Activated T-cell treated with anti-CD3 and anti-CD28 coated beads, Interleukin-2, amount 50 U/mL, for 48 hours (primary cell): ENCODE measurements at places on chromosomes 7 and 10.

- DNase-seq = no peak
These were observed 70.9 kb downstream of the GCC1 start for GRCh38 chr7:127514499-127514898.

- peak; percentile 78 for DNase-seq
These were observed at the start of gene RTKN2 for GRCh38 chr10:62268399-62269114. TSS of gene RTKN2 (minus strand) at chr10:62268844. CDS start at chr10:62268610, 234 bp downstream.

DNA sequence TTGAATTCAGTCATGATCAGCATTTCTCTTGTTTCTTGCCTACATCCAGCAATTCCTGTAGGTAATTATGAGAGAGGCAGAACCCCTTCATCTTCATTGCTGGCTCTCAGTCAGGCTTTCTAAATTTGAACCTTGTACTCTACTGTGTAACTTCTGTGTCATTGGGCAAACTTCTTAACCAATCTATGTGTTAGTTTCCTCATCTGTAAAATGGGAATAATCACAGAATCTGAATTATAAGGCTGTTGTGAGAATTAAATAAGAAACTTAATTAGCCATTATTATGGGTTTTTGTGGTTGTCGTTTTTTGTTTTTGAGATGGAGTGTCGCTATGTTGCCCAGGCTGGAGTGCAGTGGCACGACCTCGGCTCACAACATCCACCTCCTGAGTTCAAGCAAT is 11.5 kb upstream of the GALNT11 start:
- no peak for DNase-seq

GRCh38 chr10:77163670-77164348 is 473.8 kb downstream of the KCNMA1 start:
- DNase-seq = no peak

GRCh38 chr10:93751832-93752231 is 5.9 kb upstream of the LGI1 start:
- no peak for DNase-seq

DNA sequence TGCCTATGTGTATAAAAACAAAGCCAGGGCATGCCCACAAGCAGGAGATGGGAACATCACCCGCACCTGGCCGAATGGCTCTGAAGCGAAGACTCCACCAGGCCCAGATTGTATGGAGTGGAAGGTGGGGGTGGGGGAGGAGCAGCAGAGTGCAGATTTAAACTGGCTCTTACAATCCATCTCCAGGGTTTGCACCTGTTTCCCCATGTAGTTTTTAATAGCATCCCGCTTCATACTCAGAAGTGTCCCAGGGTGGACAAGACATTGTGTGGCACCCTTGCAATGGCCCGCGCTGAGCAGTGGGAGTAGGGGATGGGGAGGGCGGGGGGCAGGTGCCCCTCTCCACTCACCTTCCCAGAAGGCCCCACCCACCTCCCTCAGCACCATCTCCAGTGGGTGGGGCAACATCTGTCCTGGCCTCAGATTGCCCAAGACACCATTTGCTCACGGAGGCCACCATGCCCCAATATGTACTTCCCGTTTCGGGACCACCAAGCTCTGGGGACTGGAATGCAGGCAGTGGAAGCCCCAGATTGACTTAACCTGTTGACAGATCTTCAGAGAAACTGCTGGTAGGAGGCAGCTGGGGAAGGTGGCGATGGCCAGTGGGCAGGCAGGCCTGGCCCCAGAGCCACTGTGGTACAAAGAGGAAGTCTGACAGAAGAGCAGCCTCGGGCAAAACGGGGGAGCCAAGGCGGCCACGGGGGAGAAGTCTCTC is 23.0 kb downstream of the VSIR start:
- DNase-seq = no peak

DNA sequence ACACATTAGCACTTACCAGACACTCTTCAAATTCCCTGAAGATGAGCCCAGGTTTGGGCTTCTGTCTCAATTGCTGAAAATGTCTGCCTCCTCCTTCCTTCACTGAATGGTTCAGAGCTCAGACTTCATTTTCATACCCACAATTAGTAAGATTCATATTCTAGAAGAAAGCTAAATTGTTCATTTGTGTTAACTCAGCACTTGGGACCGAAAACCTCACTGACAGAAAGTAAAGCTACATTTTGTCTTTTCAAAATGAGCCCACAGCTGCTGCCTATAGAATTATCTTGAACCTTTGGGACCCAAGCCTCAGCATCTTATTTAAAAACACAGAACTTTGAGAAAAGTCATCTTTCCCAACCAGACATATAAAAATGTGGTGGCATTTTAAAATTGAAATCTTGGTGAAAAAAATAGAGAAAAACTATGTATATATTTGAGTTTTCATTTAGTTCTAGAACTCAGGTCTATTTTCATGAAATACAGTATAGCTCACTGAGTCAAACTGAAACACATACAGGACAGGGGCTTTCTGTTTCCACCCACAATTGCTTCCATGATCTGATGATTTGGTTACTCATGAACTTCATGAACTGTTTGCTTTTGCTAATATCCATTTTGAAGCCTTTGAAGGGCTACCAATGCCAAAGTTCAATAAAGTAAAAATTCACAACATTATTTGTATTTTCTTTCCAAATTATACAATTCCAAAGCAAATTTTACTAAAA is 119.1 kb upstream of the PFKP start:
- no peak for DNase-seq

DNA sequence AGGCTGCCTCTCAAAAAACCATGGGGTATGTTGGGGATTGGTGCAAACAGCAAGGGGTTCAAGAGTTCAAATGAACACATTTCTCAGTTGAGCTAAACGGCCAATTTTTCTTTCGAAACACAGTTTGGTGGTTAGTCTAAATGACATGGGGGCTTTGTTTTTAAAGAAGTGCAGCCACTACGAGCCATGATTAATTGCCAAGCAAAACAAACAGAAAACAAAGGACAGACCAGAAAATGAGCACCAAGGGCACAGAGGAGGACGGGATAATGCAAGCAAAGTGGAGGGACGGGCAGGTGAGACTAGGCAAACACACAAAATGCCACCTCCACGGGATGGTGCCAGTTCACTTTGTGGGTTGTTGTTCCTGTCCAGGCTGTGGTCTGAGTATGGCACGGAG is 64.5 kb upstream of the PDLIM1 start:
- DNase-seq = no peak

DNA sequence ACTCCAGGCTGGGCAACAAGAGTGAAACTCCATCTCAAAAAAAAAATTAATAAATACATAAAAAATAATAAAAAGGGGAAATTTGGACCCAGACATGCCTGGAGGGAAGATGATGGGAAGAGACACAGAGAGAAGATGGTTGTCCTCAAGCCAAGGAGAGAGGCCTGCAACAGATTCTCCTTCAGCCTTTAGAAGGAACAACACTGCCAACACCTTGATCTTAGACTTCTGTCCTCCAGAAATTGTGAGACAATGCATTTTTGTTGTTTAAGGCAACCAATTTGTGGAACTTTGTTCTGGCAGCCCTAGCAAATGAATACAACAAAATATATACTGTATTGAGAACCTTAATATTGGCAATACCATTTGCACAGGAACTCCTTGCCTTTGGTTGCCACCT is 180.3 kb upstream of the TNS3 start:
- no peak for DNase-seq

DNA sequence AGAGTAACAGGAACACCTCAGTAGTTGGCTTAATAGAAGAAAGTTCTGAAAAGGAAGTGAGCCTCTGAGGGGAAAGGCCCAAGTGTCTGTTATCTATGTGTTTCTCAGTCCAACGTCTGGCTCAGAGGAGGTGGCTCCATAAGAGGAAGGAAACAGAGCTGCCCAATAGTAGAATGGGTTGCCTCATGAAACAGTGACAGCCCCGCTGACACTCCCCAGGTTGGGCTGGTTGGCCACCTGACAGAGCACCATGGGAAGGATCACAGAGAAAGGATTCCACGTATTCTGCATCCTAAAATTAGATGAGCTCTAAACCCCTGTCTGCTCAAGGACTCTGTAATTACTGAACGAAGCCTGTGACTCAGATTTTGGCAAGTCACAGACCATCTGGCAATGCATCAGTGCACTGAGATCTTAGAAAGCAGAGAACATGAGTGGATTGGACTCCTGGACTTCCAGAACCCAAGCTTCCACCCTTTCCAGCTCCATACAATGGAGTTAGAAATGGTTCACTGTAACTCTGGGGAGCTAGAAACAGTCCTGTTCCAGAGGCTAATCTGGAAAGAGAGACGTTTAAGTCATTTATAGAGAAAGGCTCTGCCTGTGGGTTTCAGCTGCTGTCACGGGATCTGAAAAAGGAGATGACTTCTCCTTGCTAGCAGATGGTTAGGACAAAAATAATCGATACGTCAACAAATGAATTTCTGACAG is 2.9 kb downstream of the PKD2L1 start:
- DNase-seq = peak; percentile 45

DNA sequence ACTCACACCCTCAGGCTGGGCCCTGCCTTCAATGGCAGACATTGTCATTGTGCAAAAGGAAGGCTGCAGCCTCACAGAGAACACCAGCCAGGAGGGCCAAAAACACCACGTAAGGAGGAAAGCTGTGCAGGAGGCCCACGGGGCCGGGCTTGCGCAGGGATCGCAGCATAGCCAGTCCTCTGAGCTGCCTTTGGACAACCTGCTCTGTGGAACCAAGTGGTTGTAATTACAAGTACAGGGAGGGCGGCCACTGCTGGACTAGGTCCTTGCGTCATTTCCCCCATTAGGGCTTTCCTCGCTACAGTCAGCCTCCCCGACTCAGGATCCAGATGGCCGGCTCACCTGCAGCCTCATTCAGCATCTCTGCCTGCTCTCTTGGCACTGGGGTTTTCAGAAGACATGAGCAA is 66.9 kb downstream of the FAM53B start:
- no peak for DNase-seq

DNA sequence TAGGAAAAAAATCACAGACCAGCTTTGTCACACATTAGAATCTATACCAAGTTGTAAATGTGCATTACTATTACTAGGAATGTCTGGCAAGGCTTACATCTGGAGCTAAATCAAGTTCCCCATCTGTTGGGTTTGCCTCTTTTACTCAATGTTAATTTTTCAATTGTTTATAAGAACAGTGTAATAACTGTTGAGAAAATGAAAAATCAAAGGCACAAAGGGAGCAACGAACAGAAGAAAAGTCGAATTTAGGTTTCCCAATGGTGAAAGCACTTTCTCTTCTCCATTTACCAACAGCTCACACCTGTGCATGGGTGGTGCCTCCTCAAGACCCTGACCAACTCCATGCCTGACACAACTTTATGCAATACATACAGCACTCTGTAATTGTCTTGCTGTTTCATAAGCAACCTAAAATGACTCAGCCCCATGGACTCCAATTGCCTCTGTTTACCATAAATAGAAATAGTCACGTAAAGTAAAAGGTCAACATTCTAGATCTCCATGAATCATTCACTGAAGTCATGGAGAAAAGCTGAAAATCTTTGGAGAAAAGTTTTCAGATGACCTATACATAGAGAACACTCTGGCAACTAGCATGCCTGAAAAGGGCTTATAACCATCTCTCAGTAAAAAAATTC is 95.5 kb upstream of the KCNIP2 start:
- no peak for DNase-seq

DNA sequence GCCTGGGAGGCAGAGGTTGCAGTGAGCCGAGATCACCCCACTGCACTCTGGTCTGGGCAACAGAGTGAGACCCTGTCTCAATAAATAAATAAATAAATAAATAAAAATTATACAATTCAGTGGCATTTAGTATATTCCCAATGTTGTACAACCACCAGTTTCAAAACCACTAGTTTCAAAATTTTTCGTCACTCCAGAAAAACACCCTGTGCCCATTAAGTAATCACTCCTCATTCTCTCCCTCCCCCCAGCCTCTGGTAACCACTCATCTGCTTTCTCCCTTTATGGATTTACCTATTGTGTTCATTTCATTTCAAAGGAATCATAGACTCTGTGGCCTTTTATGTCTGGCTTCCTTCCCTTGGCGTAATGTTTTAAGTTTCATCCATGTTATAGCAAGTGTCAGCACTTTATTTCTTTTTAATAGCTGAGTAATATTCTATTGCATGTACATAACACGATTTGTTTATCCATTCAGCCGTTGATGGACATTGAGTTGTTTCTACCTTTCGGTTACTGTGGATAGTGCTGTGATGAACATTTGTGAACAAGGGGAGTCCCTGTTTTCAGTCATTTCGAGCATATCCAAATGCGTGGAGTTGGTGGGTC is 29.4 kb upstream of the GOLGA7B start:
- DNase-seq = no peak

DNA sequence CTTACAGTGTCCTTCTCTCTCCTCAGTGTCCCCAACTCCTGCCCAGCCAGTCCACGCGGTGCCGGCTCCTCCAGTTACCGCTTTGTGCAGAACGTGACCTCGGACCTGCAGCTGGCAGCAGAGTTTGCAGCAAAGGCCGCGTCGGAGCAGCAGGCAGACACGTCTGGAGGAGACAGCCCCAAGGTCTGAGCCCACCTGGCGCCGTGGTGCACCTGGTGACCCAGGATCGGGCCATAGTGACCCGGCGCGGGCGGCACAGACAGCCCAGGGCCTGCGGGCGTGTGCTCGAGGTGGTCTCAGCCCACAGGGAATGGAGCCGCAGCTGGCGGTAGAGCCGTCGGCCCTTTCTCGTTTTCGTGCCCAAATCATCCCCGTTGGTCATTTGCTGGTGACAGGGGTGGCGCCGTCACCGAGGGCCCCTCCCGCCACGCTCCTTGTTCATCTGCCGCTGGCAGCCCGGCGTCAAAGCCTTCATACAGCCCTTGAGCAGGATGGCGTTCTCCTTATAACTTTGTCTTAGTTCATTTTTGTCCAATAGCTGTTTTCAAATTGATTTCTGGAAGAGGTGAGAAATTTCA is 20.9 kb upstream of the AP5Z1 start:
- DNase-seq = no peak

- no peak for DNase-seq
These were observed 51.6 kb downstream of the PIK3CG start for GRCh38 chr7:106916679-106917078.

GRCh38 chr7:83751217-83751616 is 102.3 kb upstream of the SEMA3E start:
- DNase-seq = no peak

DNA sequence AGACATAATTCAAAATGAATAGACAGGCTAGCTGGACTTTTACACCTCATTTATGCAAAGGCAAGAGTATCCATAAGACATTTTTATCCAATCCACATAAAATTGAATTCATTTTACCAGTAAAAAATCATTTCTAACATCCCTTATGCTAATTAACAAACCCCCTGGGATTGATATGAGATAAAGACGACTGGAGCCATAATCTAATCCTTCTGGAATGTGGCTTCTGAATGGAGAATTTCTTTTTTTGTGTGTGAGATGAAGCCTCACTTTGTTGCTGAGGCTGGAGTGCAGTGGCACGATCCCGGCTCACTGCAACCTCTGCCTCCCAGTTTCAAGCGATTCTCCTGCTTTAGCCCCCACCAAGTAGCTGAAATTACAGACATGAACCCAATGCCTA is 90.4 kb downstream of the AKR1D1 start:
- DNase-seq = no peak
